Activated effector memory CD4-positive, alpha-beta T cell treated with Interleukin-2 at 50 U/mL for 16 hours (primary cell): ENCODE measurements at places on chromosomes 2 and 18.

DNA sequence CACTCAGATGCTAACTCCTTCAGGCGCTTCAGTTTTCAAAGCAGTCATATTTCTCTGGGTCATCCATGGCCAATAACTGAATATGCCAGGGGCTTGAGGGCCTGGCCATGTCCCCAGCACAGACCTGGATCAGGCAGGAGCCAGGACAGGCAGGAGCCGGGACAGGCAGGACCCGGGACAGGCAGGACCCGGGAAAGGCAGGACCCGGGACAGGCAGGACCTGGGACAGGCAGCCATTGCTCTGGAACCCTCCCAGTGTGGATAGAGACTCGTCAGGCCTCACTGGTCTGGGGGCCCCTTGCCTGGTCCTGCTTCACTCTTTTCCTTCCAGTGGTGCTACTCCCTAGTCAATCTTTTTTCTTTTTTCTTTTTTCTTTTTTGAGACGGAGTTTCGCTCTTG, 117.5 kb upstream of the TEX51 start:
- DNase-seq: no peak

DNA sequence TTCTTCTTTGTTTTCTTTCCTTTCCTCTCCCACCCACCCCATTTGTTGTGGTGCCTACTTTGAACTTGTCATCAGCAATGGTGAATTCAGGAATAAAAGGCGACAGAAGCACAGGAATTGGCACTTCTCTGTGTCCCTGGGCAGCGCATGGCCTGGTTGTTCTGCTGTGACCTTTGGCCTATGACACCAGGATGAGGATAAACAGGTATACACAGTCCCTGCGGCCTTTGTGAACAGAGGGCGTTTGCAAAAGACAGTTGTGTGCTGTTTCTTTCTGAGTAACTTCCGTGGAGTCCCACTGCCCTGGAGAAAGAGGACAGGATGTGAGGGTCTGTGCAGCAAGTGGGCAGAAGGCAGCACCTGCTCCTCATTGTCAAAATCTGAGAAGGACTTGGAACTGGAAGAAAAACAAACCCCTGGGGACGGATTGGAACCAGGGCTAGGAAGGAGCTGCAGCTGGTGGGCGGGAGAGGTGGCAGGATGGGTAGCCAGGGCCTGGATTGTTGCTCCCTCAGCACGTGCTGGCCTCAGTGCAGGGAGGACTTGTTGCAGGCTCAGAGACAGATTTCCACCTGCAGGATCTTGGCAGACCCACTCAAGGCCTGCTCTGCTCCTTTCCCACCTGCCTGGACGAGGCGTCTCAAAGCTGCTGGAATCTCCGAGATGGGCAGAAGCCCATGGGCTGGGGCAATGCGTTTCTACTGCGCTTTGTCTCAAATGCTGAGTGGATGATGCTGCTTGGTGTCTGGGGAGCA, 159.5 kb downstream of the ACKR3 start:
- DNase-seq: no peak

DNA sequence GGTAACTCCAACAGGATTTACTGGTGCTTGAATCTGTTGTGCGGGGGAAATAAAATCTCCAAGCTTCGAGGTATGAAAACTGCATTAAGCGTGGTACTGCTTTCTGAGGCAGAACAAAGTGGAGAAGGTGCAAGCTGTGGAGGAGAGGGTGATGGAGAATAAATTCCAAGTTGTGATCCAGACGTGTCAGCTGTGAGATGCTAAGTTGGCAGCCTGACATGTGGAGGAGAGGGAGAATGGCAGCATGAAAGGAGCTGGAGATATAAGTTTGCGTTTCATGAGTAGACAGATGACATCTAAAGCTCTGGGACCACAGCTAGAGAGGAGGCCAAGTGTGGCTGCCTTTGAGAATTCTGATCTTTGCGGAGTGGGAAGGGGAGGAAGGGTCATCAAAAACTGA, 411.8 kb downstream of the FBXO15 start:
- DNase-seq: no peak

DNA sequence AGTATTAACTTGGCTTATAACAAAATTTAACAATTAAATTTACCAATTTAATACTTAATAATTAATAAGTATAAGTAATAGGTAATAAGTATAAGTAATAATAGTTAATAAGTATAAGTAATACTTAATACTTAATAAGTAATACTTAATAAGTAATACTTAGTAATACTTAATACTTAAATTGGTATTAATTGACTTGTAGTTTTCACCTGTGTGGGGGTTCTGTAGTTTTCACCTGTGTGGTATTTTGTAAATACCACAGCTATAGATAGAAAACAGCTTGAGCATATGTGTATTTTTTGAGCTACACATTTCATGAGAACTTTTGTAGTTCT, 55.4 kb downstream of the MAPRE2 start:
- DNase-seq: no peak

GRCh38 chr2:44599130-44599529, 237.4 kb downstream of the CAMKMT start:
- DNase-seq: no peak

- DNase-seq: no peak
Observed at GRCh38 chr2:48205137-48205798, 299.0 kb upstream of the FBXO11 start.
